CD8-positive, alpha-beta T cell (primary cell): ENCODE measurements at places on chromosomes 16 and 17.

DNA sequence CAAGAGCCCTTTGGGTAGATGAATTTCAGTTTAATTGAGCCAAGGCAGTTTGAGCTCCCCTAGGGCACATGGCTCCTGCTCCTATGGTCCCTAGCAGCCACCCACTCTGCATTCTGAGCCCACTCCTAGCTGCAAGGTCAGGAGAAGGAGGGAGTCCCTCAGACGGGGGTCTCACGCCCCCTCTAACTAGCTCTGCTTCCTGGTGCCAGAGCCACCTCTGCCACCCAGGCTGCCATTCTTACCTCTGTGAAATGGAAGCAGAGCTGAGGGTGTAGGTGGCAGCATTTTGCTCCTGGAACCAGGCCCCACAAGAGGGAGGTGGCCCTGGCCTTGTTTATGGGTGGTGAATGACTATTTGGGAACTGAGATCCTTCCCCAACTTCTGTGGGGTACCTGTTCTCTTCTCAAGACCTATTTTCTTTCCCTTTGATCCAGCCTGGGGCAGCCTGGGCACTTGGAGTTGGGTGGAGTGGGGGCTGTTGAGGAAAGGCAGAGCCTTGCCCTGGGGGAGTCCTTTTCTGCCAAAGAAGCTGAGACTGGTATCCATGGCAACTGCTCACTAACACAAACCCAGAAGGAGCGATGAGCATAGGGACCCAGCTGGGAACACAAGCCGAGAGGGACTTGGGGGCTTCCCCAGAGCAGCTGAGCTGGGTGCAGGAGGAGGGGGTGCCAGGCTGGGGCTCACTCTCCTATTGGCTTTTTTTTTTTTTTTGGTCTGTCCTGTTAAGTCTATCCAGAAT lies 4.8 kb downstream of the SPNS2 start:
- DNase-seq: no peak

DNA sequence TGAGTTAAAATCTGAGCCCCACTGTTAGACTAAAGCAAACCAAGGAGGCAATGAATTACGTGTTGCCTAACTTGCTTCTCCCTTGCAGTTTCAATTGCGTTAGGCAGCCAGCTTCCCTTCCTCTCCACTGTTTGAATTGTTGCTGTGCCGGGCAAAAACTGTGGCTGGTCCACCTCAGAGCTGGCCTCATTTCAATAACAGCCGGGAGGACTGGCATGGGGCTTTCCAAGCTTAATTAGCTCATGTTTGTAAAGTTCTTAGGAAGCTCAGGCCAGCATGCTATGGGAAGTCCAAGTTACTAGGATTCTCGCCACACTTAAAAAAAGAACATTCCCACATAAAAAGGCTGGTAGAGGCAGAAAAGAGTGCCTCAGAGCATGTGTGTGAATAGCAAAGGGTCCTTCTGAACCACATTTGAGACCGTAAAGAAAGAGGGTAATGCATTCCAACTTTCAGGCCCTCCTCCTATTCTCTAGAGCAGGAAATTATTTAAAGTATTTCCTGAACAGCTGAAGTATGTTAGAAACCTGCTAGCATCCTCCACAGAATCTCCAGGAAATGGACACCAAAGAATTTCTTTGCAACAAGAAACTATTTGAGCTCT lies 79.0 kb upstream of the SMURF2 start:
- no peak for DNase-seq

DNA sequence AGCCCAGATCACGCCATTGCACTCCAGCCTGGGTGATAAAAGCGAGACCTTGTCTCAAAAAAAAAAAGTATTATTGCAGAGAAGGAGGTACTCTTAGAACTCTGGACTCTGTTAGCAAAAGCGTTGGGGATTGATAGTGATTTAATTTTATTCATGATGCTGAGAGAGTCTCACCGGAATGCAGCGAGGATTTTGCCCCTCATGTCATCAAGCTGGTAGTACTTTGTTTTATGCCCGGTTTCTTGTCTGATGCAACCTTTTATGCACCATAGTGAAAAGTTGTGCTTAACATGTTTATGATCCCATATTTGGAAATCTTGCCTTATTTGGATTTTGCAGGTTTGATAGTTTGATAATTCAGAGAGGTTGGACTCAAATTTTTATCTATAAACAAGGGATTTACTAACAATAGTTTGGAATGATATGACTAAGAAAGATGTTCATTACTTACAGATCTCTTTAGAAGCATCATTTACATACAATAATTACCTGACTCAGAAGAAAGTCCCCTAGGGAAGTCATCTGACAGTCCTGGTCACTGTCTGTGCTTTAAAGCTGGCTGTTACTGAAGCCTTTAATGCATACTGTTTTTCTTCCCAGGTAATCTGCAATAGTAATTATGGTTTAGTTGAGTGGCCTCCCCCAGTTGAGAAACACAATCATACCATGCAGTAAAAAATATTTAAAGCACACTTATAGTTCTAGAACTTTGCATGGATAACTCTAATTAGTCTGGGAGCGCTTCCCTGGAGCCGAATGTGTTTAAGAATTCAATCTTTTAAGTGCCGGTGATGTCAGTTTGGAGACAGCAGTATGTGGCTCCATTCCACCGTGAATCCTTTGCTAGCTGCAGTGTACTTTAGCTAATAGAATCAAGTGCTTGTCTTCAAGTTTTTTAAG lies 120.9 kb downstream of the PRKCA start:
- DNase-seq: no peak

DNA sequence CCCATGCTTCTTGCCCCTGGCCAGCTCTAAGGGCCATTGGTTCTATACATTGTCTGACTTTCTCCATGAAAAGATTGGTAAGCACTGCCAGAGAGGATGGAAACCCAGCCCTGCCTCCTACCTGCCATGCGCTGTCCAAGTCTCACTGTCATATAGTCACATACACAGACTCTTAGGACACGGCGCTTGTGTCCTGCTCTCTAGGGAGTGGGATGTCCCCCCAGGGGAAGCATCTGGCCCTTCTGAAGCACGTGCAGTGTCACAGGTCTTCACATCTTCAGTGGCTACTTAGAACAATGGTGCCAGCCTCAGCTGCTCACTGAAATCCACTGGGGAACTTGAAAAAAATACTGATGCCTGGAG lies 38.7 kb downstream of the MYO18A start:
- DNase-seq: no peak

DNA sequence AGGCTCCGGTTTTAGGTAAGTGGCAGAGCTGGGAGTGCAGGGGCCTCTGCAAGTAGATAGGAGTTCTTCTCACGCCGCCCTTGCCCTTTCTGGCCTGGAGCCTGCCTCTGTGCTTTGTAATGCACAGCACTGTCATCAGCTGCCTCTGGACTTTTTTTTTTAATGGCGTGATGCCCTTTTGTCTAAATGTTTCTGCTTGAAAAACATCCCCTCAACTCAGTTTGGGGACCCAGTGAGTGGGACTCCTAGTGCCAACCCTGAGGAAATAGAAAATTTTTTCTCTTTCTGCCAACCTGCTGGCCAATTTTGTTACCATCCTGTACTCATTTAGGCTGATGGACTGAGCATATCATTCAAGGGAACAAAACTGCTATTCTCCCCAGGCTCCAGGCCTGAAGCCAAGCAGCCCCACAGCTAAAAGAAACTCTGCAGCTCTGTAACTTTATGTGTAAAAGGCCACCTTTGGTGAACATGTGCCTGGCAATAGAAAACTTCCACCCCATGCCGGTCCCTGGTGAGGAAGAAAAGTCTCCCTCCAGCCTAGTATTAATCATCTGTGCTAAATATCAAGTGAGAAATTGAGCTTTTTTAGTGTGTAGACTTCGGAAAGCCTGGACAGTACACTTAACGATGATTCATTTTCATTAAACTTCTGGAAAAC lies 22.5 kb downstream of the SLC6A2 start:
- no peak for DNase-seq

- DNase-seq: no peak
Measured at GRCh38 chr17:65064452-65065019, 8.0 kb upstream of the GNA13 start.
